ENCODE measurements at places on chromosomes 16 and 17.

- DNase-seq: no peak
These were observed 580.1 kb downstream of the WWOX start for GRCh38 chr16:78679546-78679945.

DNA sequence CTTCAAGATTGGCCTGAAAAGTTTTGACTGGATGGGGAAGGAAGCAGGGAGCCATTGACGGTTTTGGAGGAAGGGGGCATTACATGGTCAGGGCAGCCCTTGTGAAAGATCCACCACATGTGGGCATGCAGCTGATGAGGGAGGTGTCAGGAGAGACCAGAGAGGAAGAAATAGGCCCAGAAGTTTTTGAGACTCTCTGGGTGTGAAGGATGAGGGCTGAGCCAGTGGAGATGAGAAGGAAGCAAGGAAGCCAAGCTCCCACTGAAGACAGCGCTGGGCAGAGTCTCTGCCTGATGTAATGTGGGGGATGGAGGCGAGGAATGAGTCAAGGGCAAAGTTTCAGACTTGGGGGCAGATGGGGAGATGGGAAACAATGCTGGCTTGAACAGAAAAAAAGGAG lies 530 bp downstream of the CCL17 start:
- DNase-seq: no peak

DNA sequence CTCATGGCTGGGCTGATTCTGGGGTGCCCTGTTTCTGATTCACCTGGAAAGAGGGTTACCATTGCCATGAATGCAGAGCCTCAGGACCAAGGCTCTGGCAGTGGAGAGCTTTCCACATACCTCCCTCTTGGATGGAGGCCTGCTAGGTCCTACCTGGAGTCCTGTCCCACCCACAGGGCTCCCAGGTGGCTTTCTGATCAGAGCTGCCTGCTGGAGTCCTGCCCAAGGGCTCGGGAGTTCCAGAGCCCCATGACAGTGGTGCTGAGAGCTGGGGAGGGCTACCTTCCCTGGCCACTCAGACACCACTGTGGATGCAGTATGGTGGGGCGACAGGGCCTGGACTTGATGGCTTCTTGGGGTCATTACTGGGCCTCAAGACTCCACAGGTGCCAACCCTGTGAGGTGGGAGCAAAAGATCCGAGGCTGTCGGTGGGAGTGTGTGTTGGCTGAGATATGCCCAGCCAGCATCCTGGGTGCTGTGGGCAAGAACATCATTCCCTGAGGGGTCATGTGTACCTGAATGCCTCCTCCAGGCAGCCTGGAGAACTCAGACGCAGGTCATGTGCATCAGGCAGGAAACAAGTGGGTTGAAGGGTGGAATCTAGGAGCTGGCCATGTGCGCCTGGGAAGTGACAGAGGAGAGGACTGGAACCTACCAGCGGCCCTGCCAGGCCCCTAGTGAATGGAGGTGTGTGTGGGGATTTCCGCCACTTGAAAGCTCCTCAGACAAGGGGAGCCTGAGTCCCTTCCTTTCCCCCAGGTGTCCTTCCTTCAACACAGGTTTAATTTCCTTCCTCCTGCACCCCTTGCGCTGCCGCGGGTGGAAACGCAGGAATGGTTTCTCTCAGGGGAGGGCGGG lies 2.3 kb upstream of the WNT3 start:
- no peak for DNase-seq

- no peak for DNase-seq
These were observed 918 bp upstream of the MRM1 start for GRCh38 chr17:36600465-36600864.

DNA sequence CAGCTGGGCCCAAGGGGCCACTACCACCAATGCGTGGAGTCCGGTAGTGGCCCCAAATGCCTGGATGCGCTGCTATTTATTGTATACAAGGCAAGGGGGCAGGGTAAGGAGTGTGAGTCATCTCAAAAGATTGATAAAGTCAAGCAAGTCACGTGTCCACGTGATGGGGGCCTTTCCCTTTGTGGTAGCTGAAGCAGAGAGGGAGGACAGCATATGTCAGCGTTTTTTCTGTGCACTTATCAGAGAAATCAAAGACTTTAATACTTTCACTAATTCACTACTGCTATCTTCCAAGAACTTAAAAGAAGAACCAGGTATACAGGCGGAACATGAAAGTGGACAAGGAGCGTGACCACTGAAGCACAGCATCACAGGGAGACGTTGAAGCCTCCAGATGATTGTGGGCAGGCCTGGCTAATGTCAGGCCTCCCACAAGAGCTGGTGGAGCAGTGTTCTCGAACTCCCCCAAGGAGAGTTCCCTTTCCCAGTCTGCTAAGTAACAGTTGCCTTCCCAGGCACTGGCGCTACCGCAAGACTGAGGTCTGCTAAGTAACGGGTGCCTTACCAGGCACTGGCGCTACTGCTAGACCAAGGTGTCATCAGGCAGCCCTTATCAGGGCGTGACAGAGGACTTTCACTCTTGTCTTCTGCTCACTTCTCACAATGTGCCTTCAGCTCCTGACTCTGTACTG lies 10.8 kb upstream of the ASB16 start:
- no peak for DNase-seq
